Astrocyte (in vitro differentiated cells and primary cell): ENCODE measurements at places on chromosomes 6 and 20. TPM values are rescaled to one million over a fixed set of nuclear protein-coding genes. Genes with fewer than 3 reads are reported as not detected.

GRCh38 chr20:48092596-48093280, 307.5 kb upstream of the SULF2 start:
- peak; percentile 48 for DNase-seq

DNA sequence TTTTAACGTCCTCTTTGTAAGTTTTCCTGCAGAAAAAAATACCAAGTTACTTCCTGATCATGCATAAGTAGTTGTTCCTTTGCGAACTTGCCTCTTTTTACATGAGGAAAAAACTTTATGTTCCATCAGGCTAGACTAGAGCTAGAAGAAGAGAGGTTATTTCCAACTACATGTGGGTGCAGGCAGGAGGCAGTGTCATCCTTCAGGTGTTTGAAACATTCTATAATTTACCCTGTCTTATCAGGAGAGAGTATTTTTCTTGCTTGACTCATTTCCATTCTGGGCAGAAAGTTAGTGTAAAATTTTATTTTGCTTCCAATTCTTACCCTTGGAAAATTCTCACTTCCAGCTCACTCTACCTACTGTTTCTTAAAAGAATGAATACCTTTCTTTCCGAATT, 28.5 kb upstream of the EPHA7 start:
- no peak for DNase-seq

DNA sequence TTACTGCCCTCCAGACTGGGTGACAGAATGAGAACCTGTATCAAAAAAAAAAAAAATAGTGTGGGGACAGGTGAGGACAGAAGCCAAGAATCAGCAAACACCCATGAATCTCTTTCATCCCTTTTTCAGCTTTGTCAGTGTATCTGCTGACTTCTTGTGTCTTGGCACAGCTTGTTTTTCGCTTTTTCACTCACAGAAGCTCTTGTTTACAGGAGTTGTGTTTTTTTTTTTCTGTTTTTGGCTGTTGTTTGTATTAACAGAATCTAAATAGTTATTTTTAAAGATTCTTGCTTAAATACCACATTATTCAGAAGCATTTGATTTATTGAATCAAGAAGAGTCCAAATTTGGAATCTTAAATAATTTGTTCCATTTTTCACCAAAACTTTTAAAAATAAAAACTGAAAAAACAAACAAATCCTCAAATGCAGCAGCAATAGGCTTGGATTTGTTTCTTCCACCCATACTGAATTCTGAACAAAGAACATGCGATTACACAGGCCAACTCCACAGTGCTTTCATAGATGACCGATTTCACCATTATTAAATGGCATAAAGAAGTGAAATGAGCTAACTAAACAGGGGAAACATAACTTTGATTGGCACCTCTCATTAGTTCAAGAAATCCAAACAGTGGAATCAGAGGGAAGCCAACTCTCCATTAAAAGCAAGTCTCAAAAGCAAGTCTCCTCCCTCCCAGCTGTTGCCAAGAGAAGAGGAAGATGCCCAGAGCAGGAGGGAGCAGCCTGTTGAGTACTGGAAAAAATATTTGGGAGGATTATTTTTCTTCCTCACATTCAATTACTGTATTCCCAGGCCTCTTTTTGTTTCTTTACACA, 27.2 kb upstream of the GPR63 start:
- no peak for DNase-seq

GRCh38 chr6:12913201-12913600, 196.6 kb downstream of the PHACTR1 start:
- DNase-seq = no peak

GRCh38 chr6:29325777-29326176, 24.3 kb downstream of the OR14J1 start:
- no peak for DNase-seq

GRCh38 chr20:57473246-57474048, 51.5 kb downstream of the CTCFL start:
- DNase-seq = no peak

DNA sequence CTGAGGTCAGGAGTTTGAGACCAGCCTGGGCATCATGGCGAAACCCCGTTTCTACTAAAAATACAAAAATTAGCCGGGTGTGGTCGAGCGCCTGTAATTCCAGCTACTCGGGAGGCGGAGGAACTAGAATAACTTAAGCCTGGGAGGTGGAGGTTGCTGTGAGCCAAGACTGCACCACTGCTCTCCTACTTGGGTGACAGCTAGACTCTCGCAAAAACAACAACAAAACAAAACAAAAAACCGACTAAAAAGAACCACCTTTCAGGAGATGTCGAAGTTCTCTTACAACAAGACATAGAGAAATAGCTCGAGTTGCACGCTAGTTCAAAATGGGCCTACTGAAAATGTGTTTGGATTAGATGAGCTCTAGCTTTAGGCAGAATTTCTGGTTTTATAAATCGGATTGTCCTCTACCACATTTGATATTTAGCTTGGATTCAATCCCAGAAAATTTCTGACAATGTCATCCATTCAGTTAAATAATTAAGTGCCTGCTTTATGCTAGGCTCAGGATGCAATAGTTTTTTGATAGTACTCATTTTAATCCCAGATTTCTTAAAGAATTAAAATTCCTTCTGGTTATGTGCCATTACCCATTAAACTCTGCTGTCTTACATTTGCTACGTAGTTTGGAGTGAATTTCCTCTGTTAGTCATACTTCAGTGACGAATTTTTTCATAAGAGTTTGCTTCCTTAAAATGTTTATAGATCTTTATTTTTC, 137.5 kb upstream of the SHLD1 start:
- DNase-seq = peak; percentile 79

- no peak for DNase-seq
These were observed 18.8 kb upstream of the MRGBP start for GRCh38 chr20:62777528-62777830.

DNA sequence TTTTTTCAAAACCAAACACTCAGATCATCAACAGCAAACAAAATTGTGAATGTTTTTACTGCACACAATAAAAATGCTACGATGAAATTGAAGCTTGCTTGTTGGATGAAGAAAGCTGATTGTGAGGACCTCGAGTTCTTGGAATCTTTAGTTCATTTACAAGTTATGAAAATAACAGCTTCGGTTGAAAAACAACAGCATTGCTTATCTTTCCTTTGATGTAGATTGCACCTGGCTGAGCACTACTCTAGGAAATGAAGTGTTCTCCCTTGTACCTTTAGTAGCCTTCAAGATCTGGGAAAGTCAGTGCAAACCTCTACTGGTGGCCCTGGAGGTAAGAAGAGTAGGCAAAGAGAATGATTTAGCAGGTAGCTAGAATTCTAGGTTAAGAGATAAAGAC, 2.2 kb upstream of the HMGN3 start:
- no peak for DNase-seq

DNA sequence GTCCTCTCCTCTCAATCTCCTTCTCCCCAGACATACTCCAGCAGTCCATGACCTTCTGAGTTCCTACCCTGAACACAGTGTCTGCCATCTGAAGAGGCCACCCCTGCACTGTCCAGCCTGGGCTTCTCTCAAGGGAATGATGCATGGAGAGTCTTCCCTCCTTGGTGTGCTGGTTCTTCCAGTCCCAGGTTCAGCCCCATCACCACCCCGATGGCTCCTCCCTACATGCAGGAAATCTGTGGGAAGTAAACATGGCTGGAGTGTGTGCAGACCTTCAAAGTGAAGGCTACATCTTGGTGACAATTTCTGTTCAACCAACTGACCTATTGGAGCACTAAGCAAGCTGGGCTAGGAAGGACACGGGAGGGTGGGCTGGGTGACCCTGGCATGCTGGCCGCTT, 121.0 kb upstream of the JAG1 start:
- no peak for DNase-seq

DNA sequence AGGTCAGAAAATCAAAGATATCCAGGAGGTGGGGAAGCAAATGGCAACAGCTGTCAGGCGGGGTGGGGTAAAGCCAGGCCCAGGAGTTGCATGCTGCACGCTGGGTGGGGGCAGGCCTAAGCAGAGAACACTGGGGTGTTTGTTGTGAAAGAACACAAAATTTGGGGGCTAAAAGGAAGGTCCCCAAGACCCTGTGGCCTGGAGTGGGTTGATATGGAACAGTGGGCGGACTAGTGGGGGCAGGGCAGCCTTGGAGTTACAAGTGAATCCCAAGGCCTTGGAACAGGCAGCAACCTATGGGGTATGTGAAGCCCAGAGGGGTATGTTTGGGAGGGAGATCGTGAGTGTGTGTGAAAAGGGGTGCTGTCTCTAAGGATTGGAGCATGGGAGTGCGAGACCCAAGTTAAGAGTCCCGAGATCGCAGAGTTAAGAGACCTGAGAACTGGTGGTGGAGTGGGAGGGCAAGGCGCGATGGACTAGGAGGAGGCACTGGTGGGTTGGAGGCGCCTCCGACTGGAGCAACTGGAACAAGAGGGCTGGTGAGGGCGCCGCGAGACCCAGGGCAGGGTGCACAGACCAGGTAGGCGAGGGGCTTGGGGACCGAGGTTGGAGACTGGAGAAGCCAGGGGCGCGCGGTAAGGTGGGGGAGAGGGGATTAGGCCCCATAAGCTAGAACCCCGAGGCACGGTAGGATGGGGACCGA, 658 bp downstream of the CUL7 start:
- peak; percentile 12 for DNase-seq

DNA sequence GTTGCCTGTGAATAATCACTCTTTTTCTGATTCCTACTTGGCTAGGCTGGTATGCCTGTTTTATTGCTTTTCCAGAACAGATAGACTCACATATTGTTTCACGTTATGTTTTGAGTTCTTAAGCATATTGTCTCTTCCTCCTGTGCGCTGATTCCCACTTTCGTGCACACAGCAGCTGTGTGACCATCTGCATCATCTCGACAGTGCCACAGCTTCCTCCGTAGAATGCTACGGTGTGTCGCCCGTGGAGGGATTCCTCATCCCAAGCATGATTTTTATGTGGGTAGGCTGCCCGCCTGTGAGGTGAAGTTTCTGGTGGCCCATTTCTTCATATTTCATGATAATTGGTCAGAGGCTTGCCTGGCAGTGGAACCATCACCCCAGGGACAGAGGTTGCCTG, 31.8 kb downstream of the PLCB4 start:
- no peak for DNase-seq

VSX1 gene
- not detected in 2 replicates for total RNA-seq

CALHM5 gene
- total RNA-seq = 1.8 and 1.9 TPM in 2 replicates

TSPO2 gene
- total RNA-seq = not detected in 2 replicates
